ENCODE measurements at places on chromosomes 5 and 9.
A peak's percentile ranks its signal among the peaks of the same experiment; 100 is the strongest.

GRCh38 chr5:97167435-97167834 is 15.6 kb downstream of the RIOK2 start:
- DNase-seq, result no peak

DNA sequence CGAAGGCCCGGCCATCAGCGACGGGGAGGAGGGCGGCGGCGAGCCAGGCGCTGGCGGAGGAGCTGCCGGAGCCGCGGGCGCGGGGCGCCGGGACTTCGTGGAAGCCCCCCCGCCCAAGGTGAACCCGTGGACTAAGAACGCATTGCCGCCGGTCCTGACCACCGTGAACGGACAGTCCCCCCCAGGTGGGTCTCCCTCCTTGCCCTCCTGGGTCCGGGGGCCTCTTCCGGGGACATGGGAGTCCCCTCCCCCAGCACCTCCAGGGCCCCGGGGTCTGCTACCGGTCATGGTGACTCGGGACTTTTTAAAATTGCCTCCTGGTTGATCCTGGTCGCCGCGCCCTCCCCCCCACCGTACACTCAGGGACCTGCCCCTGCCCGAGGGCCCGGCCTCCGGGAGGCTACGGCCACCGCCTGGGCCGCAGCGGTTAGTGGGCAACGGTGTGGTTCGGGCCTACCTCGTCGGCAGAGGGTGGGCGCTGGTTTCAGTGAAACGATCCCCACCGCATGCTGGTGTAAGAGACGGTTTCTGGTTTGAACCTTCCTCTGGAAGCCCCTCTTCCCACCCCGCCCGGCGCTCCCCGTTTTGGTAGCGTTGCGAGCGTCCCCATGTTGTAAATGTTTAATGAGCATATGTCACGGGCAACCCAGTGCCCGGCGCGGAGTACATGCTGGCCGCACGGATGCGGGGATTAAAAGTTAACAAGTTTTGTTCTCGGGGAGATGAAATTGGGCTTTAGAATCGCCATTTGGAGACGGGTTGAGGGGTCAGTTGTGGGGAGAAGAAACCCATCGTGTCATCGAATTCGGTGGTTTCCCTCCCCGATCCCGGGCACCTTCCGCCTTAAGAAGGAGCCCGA is 1.1 kb downstream of the LARP1 start:
- peak; percentile 57 for DNase-seq

- no peak for DNase-seq
Measured at GRCh38 chr9:21265421-21266189, 25.8 kb upstream of the IFNA14 start.

- DNase-seq, result no peak
Measured at GRCh38 chr5:124630767-124631704, 115.4 kb downstream of the ZNF608 start.

- DNase-seq, result no peak
Measured at GRCh38 chr5:66617991-66618768, 22.0 kb downstream of the MAST4 start.

DNA sequence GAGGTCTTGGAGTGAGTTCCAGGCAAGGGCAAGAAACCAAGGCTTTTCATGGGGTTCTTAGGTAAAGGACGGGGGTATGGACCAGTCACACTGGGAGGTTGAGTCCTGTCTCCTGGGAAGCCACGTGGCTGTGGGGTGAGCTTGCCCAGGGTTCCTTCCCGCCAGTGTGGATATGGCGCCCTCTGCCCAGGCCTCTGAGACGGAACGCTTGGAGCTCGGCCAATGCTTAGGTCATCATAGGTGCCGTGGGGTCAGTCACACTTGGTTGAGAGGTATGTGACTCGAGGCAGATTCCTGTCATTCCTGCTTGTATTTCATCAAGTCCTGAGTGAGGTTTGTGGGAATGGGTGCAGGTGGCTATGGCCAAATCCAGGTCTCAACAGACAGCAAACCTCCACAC is 46.2 kb downstream of the TENT4A start:
- DNase-seq, result no peak

- DNase-seq, result no peak
Measured at GRCh38 chr5:96972599-96973334, 36.9 kb downstream of the LNPEP start.

- no peak for DNase-seq
Measured at GRCh38 chr5:151493665-151494064, 46.3 kb downstream of the SLC36A1 start.

DNA sequence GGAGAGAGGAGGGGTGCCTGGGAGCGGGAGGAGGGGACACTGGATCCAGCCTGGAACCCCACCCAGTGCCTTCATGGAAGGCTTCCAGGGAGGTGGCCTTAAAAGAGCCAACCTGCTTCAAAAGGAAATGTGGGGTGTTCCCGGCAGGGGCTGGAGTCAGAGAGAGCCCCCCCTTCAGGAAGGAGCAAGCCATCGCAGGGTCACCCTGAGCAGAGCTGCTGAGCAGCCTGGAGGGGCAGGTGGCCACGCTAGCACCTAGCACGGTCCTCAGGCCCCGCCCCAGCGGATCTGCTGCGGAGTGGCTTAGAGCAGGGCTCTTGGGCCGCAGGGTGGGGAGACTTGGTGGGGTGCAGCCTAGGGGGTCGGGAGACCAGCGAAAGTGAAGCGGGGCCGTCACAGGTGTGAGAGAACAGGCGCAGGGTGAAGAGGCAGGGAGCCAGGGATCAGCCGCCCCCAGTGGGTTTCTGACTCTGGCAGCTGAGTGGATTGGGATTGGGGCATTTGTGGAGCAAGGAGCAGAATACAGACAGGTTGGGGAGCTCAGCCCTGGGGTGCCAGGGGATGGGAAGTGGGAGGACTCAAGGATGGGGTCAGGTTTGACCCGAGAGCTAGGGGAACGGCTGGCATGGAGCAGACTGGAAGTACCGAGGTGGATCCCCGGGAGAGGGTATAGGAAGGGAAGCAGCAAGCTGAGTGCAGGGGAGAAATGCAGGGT is 1.5 kb downstream of the LCN2 start:
- peak; percentile 27 for DNase-seq

GRCh38 chr5:157821405-157821804 is 37.5 kb downstream of the CLINT1 start:
- no peak for DNase-seq

- DNase-seq, result peak; percentile 56
Measured at GRCh38 chr9:36728651-36729520, 156.2 kb downstream of the MELK start.

DNA sequence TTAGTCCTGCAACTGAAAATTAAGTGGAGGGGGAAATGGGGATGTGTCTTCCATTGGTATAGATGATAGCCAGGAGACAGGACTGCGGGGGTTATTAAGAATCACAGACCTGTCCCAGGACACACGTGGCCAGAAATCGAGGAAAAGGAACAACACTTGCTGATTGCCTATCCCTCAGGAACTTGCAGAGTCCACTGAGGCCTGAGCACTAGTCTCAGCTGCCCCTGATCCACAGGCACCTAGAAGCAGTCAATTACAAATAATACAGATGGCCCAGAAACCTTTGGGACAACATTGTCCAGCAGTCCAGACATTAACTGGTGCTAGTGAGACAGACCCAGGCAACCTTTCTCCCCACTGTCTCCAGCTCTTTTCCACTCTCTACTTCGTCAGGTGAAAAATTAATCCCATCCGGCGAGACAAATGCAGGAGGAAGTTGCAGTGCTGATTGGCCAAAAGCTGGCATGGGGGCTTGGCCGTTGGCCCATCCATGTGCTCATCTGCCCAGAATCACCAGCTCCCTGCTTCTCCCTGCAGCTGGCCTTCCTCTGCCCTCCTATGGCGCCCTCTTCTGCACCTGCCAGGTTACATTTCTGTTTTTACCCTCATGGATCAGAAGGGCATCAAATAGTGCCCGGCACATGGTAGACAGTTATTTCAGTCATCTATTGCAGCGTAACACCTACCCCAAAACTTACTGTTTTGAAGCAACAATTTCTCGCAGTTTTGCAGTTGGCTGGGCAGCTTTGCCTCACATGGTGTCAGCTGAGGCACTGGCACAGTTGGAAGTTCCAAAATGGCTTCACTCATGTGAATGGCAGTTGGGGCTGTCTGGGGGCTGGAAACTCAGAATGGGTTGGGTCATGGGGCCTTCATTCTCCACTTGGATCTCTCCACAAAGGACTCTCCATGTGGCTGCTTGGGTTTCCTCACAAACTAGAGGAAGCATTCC is 3.6 kb upstream of the B4GALT1 start:
- DNase-seq, result peak; percentile 64

DNA sequence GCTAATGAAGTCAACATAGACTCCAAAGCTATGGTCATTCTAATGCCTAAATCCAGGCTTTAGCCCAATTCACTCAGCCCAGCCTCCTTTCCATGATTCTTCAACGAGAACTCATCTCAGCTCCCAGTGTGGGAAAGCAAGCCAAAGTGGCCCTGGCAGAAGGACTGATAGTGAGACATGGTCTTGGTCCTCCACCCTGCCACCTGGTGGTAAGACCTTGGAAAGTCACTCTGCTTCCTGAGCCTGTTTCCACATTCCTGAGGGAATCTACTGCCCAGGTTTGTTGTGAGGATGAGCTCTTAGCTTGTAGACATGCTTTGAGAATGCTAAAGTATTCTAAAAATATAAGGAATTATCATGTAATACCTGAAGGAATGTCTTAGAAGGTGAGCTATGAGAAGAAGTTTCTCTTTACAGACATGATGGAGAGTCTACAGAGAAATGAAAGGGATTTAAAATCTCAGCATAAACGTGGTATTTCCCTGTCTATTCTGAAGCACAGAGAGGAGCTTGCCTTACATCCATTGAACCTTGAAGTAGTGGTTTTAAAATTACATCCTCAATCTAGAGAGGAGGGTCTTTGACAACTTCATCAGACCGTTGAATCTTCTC is 173.5 kb downstream of the TRIM32 start:
- DNase-seq, result peak; percentile 49

DNA sequence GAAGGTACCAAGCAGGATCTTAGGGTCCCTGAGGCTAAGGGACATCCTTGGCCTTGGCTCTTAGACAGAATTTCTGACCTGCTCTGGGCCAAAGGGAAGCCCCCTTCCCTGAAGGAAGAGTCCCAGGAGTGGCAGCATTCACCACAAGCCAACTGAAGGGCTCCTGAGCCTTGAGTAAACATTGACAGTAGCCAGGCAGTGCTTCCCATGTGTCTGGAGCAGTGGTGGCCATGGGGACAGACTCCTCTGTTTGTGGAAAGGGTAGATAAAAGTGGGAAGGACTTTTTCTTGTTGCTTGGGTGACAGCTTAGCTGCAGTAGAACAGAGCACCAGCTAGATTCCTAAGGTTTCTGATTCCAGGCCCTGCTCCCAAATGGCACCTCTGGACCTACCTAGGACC is 61.4 kb upstream of the VLDLR start:
- no peak for DNase-seq

DNA sequence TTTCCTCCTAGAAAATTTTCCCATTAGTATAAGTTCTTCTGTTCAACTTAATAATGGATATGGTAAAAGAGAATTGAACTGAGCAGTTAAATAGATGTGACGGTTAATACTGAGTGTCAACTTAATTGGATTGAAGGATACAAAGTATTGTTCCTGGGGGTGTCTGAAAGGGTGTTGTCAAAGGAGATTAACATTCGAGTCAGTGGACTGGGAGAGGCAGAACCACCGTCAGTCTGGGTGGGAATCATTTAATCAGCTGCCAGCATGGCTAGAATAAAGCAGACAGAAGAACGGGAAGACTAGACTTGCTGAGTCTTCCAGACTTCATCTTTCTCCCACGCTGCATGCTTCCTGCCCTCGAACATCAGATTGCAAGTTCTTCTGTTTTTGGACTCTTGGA is 689.6 kb upstream of the CDH10 start:
- DNase-seq, result no peak

DNA sequence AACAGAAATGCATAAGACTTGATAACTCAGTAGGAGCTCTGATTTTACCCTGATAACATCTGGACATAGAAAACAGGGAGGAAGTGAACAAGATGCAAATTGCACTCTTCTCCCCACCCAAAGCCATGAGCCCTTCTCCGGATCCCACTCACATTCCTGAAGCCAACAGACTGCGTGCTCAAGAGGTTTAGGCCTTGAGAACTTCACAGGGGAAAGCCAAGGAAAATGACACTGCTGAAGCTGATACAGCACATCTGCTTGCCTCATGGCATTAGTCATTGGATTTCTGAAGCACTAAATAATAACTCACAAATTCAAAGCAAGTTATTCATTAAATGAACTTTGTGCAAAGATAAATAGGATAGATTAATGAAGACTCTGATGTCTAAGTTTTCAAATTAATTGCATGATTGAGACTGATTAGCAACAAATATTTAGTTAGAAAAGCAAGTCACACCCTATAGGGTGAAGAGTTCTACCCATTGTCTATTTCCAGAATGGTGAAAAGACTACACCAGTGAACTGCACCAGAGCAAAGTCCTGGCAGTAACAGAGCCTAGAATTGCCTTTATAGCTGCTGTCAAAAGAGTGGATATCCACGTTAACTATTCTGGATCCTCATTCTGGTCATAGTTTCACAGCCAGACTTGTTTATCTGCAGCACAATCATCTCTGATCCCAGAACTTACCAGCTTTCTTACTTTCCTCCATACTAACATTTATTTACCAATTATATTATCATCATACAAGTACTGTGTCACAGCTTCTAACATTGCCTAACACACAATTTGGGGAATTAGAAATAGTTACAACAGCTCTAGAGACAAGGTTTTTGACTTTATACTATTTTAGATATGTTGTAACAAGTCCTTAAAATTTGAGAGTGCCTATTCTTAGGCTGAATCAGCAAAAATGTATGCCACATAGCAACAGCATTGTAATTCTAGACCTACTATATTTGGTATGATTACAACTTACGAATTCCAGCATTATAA is 432.1 kb upstream of the RGMB start:
- DNase-seq, result no peak

- DNase-seq, result no peak
Measured at GRCh38 chr9:78386773-78387172, 89.8 kb downstream of the PSAT1 start.

Data from femur (tissue), 1 donor.